Cortex of kidney (tissue), 1 donor: ENCODE measurements at places on chromosomes 7 and 10.

GRCh38 chr10:86798025-86798424 lies 41.6 kb downstream of the BMPR1A start:
- no peak for DNase-seq

- no peak for DNase-seq
Measured at GRCh38 chr10:35854661-35855060, 212.6 kb upstream of the FZD8 start.

DNA sequence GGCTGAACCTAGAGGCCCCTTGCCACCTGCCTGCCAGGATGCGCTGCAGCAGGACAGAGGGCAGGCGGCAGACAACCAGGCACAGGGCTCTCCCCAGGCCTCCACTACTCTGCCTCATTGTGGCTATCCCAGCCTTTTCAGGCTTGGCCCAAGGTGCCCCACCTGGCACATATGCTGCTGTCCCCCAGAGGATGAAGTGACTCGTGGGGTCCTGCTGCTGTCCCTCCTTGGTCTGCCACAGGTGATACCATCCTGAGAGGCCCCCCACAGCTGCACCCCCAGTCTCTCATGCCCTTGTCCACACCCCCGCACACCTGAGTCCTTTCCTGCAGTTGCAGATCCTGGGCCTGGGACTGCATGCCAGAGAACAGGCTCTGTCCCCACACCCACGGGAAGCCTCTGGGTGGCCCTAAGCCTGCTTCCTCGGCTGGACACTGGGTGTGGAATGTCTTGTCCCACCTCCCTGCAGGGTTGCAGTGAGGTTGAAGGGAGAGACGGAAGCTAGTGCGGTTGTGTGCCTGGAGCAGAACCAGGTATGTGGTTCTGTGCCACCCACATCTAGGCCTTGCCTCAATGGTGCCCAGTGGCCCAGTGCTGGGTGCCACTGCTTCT lies 55.3 kb downstream of the RASGEF1A start:
- no peak for DNase-seq

DNA sequence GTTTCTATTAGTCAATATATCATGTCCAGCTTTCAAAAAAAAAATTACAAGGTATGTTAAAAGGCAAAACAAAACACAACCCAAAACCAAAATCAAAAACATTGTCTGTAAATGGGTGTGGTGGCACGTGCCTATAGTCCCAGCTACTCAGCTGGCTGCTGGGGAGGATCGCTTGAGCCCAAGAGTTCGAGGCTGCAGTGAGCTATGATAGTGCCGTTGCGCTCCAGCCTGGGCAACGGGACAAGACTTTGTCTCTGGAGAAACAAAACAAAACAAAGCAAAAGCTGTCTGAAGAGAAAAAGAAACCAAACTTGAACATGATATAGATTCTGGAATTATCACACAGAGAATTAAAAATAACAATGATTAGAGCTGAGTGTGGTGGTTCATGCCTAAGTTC lies 10.3 kb upstream of the CPA5 start:
- DNase-seq = no peak

DNA sequence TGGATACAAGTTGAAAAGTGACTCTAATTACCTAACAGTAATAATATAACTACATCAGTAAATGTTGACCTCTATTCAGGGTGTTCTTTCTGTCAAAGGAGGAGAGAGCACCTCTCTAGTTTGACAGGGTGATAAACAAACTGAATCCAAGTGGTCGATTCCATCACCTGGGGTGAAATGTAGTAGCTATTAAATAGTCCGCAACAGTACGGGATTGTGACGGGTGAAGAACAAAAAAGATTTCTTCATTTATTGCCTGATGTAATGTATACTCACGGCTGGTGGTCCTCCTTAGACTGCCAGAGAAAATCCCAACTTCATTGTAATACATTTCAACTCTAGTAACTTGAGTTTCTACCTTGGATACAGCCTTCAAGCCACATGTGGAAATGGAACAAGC lies 292.5 kb upstream of the CELF2 start:
- no peak for DNase-seq

DNA sequence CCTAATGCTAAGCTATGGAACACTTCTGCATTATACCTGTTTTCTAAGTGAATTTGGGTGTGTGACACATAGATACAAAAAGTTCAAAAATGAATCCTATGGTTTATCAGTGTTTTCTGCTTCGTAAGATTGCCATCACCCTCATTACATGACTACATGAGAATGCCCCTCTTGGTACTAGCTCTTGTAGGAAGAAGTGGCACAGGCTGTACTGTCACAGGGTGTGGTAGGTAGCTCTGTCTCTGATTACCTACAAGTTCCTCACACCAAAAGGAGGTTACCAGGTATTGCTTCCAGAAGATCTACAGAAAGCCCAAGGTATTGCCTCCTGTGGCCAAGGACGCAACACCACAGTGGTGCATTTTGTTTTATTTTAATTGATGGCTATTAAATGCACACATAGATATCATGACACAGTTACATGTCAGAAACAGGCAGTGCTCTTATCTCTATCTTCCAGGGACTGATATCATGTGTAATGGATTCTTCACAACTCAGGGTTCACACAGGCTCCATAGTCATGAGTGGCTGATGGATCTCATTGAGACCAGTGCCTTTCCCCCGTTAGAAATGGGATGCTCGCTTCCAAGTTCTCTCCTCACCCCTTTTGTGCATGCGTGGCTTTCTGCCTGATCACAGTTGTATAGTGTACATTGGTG lies 6.6 kb downstream of the OPTN start:
- DNase-seq = no peak

DNA sequence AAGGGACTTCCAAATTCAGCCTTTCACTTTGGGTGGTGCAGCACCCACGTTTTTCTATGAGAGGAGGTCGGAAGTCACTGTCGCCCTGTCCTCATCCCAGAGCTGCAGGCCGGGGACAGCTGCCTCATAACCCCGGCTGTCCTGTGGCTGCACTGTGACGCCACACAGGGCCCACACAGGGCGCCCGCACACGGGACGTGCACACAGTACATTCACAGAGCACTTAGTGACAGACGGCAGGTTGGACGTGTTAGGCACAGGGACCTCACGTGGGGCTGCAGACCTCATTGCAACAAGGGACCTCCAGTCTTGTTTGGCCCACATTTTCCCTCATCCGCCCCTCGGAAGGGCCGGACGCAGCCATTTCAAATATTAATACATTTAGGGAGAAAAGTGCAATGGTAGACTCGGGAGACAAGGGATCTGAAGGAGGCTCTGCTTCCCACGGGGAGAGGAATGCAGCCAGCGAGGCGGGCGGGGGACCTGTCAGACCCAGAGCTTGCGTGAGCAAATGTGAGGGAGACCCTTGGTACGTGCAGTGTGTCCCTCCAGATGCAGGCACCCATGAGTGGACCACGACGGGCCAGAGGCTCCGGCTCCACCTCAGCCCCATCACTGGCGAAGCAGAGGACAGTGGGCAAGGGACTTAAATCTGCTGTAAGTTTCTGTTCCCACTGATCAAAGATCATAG lies 86.7 kb downstream of the VOPP1 start:
- no peak for DNase-seq

DNA sequence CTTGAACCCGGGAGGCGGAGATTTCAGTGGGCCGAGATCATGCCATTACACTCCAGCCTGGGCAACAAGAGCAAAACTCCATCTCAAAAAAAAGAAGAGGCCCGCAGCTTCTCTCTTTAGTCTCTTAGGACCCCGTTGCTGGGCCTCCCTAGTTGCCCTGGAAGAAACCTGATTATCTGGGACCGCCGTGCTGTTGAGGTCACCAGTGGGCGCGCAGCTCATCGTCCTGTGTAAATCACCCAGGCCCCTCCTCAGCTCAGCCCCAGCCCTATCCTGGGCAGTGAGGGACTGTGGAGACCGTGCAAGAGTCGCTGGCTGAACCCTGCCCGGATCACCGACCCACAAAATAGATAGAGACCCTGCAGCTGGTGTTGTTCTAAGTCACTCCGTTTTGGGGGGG lies 85.0 kb downstream of the UNCX start:
- DNase-seq = no peak

GRCh38 chr10:59878915-59879314 lies 27.4 kb downstream of the CCDC6 start:
- DNase-seq = no peak

- DNase-seq = no peak
Measured at GRCh38 chr7:34059136-34059828, 153.9 kb downstream of the BMPER start.

- DNase-seq = no peak
Measured at GRCh38 chr7:90596671-90597562, 796 bp downstream of the CDK14 start.

DNA sequence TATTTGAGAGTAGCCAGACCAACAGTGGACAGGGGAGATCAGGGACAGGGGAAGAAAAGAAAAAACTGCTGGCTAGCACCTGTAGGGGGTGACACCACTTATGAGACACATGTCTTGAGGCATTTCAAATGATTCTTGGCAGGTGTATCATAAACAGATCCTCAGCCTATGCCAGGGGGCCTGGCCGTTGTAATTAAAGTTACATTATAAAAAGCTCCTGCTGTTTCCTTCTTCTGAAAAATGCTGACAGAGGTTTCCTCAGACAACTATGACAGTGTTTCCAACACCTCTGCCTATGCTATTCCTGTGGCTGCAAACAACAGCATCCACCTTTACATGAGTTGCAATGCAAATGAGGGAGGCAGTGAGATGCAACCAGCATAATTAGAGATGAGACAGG lies 281.0 kb upstream of the PTER start:
- DNase-seq = no peak

DNA sequence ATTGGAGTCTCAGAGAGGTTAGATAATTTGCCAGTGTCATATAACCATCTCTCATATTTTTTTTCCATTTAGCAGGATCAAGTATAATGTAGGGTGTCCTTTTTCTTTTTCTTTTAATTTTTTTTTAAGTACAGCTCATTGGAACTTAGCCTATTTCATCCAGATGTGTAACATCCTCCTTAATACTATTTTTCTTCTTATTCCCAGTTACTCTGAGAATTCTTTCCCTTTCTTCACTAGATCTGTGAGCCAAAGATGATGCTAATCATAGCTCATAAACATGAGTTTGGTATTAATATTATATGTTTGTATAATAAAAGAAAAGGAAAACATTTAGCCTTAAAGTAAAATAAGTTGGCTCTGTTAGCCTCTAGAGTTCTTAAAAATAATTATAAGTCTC lies 32.8 kb downstream of the PPP1R9A start:
- no peak for DNase-seq

- no peak for DNase-seq
Measured at GRCh38 chr10:124185084-124185483, 91.7 kb upstream of the CHST15 start.

- DNase-seq = no peak
Measured at GRCh38 chr10:13816195-13816925, 229.6 kb downstream of the PRPF18 start.

DNA sequence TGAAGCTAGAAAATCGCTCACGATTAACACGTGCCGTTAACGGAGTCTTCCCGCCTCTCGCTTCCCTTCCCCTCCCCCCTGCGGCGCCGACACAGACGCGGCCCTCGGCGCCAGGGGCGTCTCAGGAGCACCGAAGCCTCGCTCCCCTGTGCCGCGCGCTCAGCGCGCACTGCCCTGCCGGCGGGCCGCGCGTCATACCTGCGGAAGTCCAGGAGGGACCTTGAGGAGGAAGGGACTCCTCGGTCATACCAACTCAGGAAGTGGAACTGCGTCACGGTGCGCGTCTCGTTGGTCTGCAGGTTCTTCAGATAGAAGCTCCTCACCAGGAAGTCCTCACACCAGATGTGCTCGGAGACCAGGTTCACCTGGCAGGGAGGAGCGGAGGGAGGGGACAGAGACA lies 239.6 kb downstream of the DNAJB6 start:
- no peak for DNase-seq

GRCh38 chr7:6606866-6607583 lies 8.4 kb upstream of the ZNF853 start:
- DNase-seq = no peak

- no peak for DNase-seq
Measured at GRCh38 chr10:26438534-26439341, 597 bp downstream of the APBB1IP start.
